Kidney tubule cell (primary cell): ENCODE measurements at places on chromosomes 2 and 18.

DNA sequence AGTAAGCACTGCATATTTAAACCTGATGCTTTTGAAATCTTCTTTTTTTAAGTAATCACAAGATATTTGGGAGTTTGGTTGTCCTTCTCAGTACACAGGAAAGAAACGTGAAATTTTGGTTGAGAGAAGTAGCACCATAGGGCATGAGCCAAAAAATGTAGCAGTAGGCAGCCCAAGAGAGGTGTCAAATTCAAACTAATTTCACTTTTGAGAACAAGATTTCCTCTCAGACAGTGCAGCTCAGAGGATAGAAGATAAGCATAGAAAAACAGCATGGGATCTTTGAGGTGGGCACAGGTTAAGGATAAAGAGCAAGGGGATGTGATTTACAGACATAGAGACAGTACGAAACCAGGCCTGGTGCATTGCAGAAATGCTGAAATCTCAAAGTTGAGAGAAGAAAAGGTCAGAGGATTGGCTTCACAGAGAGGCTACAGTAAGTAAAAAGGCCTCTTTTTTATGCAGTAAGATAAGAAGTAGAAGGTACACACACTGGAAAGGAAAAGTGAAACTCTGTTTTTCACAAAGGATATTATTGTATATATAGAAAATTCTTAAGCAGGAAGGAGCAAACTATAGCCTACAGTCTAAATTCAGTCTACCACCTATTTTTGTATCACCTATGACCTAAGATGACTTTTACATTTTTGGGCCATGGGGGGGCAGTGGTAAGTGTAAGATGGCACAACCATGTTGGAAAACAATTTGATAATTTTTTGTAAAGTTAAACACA, 89.8 kb downstream of the PKP4 start:
- no peak for DNase-seq

- DNase-seq: no peak
Measured at GRCh38 chr2:14910654-14911053, 278.1 kb downstream of the LRATD1 start.

GRCh38 chr2:223537651-223538601, 64.2 kb downstream of the SCG2 start:
- DNase-seq: peak; percentile 23

DNA sequence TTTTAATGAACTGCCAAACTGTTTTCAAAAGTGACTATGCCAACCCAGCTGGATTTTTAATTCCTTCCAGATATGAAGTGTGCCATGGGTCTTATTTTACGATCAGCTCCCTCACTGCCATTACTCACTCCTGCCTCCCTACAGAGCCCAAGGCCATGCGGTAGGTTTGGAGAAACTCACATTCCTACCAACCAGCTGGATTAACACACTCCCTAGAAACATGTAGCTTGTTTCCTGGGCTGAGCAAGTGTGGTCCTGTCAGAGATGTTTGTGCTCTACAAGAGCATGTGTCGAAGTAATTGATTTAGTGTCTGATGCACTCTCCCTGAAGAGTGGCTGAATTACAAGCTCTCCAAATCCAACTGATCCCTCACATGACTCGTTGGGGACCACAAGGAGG, 82.5 kb downstream of the SPP2 start:
- DNase-seq: peak; percentile 34

DNA sequence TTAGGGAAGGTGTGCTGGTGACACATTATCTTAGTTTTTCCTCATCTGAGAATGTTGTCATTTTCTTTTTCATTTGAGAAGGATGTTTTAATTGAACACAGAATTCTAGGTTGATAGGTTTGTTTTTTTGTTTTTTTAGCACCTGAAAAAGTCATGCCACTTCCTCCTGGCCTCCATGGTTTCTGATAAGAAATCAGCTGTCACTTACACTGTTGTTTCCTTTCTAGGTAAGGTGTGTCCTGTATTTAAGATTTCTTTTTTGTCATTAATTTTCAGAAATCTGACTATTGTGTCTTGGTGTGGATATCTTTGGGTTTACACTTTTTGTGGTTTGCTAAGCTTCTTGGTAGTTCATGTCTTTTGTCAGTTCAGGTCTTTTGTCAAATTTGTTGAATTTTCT, 99.3 kb downstream of the ROCK1 start:
- DNase-seq: no peak

- DNase-seq: peak; percentile 87
Measured at GRCh38 chr2:191758518-191759507, 80.9 kb downstream of the NABP1 start.

- no peak for DNase-seq
Measured at GRCh38 chr18:24010673-24011072, 3.9 kb upstream of the TTC39C start.

GRCh38 chr2:176997074-176997791, 215.4 kb upstream of the HNRNPA3 start:
- peak; percentile 90 for DNase-seq

DNA sequence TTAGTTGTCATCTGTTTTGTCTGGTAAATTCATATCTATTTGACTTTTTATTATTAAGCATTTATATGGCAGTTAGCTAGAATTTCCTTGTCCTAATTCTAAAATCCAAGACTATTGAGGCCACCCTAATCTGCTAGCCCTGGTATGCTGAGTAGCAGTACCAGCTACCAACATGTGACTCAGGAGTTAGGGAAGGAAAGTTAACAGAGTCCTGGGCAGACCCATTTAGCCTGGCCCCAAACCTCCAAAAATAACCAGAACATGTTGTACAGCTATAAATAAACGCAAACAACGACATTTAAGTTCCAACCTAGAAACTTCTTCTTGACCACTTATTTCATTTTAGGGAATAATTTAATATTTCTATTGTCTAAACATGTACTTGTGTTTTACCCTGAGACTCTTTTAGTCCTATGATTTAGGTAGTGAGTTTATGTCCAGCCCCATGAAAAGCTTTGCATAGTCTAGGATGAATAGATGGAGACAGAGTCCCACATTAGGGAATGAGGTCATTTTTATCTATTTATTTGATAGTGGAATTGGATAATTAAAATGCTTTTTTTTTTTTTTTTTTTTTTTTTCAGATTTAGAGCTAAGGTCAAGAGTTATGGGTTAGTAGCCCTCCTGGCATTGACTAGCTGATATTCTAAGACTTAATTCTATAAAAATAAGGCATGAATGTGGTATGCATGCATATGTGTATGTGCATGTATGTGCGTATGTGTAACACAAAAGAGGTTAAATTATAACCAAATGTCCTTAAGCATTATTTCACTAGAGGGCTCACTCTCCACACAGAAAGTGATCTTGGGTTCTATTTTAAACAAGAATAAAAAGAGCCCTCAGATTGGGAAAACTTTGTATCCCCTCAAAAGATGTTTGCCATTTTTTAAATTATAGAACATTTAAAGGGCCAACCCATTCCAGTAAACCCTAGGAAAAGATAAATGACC, 160.1 kb upstream of the MAPRE2 start:
- no peak for DNase-seq

GRCh38 chr2:42998721-42999120, 206.3 kb upstream of the HAAO start:
- DNase-seq: no peak

DNA sequence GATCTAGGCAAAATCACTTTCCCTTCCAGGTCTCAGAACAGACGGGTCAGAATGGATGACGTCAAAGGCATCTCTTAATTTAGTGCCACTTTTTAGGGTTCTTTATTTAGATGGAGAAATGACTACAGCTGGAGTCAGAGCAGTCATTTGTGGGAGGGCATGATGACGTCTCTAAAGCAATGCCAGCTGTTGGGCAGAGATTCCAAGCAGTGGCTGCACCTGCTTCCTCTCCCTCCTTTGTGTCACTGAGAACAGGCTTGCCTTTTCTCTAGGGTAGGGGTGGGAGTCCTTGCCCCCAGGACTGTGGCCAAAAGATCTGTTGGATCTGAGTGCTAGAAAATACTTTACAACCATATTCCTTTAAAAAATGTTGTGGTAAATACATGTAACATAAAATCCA, 28.7 kb upstream of the SKOR2 start:
- DNase-seq: no peak

GRCh38 chr18:3384664-3385563, 65.1 kb upstream of the TGIF1 start:
- peak; percentile 48 for DNase-seq

- DNase-seq: no peak
Measured at GRCh38 chr2:68216454-68217310, 35.6 kb downstream of the PPP3R1 start.

DNA sequence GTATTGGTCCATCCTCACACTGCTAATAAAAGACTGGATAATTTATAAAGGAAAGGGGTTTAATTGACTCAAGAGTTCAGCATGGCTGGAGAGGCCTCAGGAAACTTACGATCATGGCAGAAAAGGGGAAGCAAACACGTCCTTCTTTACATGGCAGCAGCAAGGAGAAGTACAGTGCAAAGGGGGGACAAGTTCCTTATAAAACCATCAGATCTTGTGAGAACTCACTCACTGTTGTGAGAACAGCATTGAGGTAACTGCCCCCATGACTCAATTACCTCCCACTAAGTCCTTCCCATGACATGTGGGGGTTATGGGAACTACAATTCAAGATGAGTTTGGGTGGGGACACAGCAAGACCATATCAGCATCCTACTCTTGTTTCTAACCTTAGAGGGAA, 37.0 kb downstream of the SP100 start:
- no peak for DNase-seq

DNA sequence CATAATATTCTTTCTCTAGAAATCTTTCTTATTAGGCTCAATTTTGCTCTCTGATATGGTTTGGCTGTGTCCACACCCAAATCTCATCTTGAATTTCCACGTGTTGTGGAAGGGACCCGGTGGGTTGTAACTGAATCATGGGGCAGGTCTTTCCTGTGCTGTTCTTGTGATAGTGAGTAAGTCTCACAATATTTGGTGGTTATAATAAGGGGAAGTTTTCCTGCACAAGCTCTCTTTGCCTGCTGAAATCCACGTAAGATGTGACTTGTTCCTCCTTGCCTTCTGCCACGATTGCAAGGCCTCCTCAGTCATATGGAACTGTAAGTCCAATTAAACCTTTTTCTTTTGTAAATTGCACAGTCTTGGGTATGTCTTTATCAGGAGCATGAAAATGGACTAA, 73.8 kb downstream of the CAVIN2 start:
- DNase-seq: no peak

DNA sequence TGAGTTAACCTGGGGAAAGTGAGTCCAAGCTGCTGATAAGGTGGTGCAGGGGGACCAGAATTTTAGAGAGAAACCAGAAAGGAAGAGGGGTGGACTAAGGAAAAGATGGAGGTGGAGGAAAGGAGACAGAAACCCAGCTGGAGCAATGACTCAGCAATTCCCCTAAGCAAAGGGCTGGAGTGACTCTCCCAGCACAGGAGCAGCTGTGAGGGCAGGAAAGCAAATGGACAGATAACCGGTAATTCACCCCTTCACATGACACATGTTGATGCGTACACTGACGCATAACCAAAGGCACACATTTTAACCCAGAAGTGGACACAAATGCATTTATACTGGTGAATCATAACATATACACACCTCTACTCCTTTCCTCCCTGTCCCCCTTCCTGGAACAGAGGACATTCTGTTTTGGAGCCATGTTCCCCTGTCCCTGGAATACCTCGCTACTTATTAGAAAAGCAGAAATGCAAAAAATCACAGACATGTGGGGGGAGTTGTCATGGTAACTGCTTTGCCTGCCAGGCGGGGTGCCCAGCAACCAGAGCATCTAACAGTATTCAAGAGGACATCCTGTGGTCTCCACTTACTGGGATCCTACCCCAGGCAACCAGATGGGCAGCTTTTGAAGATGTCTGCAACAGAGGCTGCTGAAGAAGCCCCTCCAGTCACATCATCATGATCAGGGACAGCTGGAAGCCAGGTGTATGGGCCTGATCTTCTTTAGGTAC, 4.7 kb downstream of the CDK5R2 start:
- DNase-seq: peak; percentile 90

DNA sequence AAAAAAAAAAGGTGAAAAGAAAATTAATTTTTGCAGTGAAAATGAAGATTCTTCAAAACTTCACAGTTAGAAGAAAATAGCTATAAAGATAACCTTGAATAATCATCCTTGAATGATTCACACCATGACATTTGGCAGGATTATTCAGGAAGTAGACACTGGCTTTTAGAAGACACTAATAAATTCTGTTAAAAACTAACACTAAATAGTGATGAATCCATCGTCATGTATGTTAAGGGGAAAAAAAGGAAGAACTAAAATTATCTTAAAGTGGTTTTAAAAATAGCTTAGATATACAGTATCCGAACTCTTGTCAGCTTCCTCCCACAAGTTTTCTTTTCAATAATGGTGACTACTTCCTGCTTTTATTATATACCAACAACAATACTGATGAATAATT, 10.2 kb downstream of the USP37 start:
- DNase-seq: no peak

- no peak for DNase-seq
Measured at GRCh38 chr2:18422432-18423165, 137.9 kb downstream of the RDH14 start.
